Endothelial cell of umbilical vein (primary cell): ENCODE measurements at places on chromosomes 7 and 10. TPM values are rescaled to one million over a fixed set of nuclear protein-coding genes. Genes with fewer than 3 reads are reported as not detected.

Gene CAMK2B
- polyA plus RNA-seq, result 0.57 and 0.72 TPM in 2 replicates

Gene AKR1C1
- polyA plus RNA-seq, result 1.5 and 1.6 TPM in 2 replicates

Gene TMEM225B
- 0.08 and 0.29 TPM in 2 replicates for polyA plus RNA-seq

Gene FAM24B
- 5.3 and 9.3 TPM in 2 replicates for polyA plus RNA-seq

Gene AASS
- polyA plus RNA-seq, result 7.9 and 11.1 TPM in 2 replicates

Gene WDR11
- polyA plus RNA-seq, result 63.6 and 75.1 TPM in 2 replicates

Gene GCK
- polyA plus RNA-seq, result 0.13 and 0.17 TPM in 2 replicates

Gene GARS1
- 295 and 300 TPM in 2 replicates for polyA plus RNA-seq

Gene RPEL1
- 0.04 and 0.11 TPM in 2 replicates for polyA plus RNA-seq

Gene CPEB3
- 0.60 and 0.80 TPM in 2 replicates for polyA plus RNA-seq

Gene NYAP1
- 0.37 and 0.46 TPM in 2 replicates for polyA plus RNA-seq

Gene ELFN1
- 0.37 and 0.46 TPM in 2 replicates for polyA plus RNA-seq

Gene UTF1
- not detected in 2 replicates for polyA plus RNA-seq

Gene NEUROD6
- polyA plus RNA-seq, result not detected in 2 replicates

Gene CCDC7
- polyA plus RNA-seq, result 0.30 and 0.35 TPM in 2 replicates

Gene TMEM140
- polyA plus RNA-seq, result 17.9 and 21.9 TPM in 2 replicates

Gene RBM17
- polyA plus RNA-seq, result 15.5 and 23.1 TPM in 2 replicates

Gene SPDYE2
- not detected in 2 replicates for polyA plus RNA-seq

Gene ZNF503
- polyA plus RNA-seq, result 0.58 and 0.73 TPM in 2 replicates

Gene AMPH
- 4.8 and 5.2 TPM in 2 replicates for polyA plus RNA-seq

Gene WNT2
- not detected in 2 replicates for polyA plus RNA-seq

Gene CYP2C19
- not detected in 2 replicates for polyA plus RNA-seq

Gene CFAP70
- polyA plus RNA-seq, result 0.11 and 0.19 TPM in 2 replicates

Gene EPO
- not detected in 2 replicates for polyA plus RNA-seq

Gene CCDC146
- 0.65 and 1.5 TPM in 2 replicates for polyA plus RNA-seq

Gene FAM25C
- not detected in 2 replicates for polyA plus RNA-seq

Gene PILRA
- 0.61 and 0.67 TPM in 2 replicates for polyA plus RNA-seq

Gene HMX2
- not detected in 2 replicates for polyA plus RNA-seq

Gene SLC35G1
- polyA plus RNA-seq, result 2.4 and 2.5 TPM in 2 replicates

Gene SPDYE11
- polyA plus RNA-seq, result not detected in 2 replicates

Gene CALML5
- polyA plus RNA-seq, result not detected in 2 replicates

Gene TACC2
- polyA plus RNA-seq, result 11.1 and 14.4 TPM in 2 replicates

Gene CFAP46
- 0.88 and 0.98 TPM in 2 replicates for polyA plus RNA-seq

Gene RARRES2
- 0.24 TPM in 1 of 2 replicates, not detected in the other for polyA plus RNA-seq

Gene CLRN3
- 0.07 and 0.14 TPM in 2 replicates for polyA plus RNA-seq

Gene VIPR2
- not detected in 2 replicates for polyA plus RNA-seq

Gene AOAH
- polyA plus RNA-seq, result not detected in 2 replicates

Gene TSPAN33
- polyA plus RNA-seq, result 0.21 and 0.32 TPM in 2 replicates

Gene DBNL
- polyA plus RNA-seq, result 123 and 127 TPM in 2 replicates

Gene MSMB
- not detected in 2 replicates for polyA plus RNA-seq

Gene MYPN
- 0.01 TPM in 1 of 2 replicates, not detected in the other for polyA plus RNA-seq

Gene TRIL
- 0.52 and 0.78 TPM in 2 replicates for polyA plus RNA-seq

Gene FXYD4
- polyA plus RNA-seq, result not detected in 2 replicates

Gene H2BK1
- polyA plus RNA-seq, result not detected in 2 replicates

Gene TMEM213
- not detected in 2 replicates for polyA plus RNA-seq

Gene PAX4
- not detected in 2 replicates for polyA plus RNA-seq

Gene TMEM196
- polyA plus RNA-seq, result not detected in 2 replicates
